RWPE2 (cell line): ENCODE measurements at places on chromosomes 2 and 18.

GRCh38 chr2:12363569-12363968 lies 353.2 kb upstream of the TRIB2 start:
- no peak for DNase-seq

DNA sequence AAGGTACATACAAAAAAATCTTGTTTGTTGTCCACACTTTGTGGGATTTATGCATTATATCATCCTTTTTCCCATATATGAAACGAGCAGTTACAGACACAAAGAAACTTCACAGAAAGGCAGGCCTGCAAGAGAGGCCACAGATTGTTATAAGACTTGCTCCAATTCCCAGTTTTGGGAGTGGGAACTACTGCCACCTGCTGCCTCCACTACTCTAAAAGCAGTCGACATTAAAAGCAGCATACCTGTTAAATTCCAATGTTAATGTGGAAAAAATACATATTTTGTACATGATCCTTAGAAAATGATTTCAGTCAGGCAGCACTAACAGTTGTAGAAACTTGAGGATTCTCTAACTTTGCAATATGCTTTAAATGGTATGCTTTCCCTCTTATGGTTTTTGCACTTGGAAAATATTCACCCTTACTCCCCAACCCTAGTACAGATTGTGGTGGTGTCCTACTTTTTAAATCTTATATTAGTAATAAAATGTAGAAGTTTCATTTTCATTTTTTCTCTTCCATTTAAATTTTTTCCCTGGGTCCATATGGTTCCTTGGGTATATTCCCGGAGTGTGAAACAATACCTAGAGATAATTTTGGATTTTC lies 37.9 kb downstream of the SLC38A11 start:
- no peak for DNase-seq

DNA sequence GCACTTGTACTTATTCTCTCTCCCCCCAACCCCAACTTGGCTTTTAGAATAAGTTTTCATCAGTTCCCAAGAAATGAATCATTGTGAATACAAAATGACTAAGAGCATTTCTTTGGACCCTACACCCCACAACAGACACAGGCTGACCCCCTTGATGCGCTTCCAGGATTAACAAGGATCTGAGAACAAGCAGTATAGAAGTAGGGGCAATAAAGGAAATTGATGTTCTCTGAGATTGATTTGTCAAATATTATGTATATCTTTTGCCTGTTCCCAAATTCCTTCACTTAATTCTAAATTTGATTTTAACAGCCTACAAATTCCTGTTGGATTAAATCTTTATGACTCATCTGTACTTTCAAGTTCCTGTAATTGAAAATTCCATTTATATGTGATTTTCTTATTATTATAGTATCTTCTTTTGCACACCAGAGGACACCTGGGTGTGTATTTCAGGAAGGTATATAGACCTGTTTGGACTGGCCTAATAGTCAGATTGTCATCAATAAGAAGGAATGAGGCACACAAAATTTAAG lies 10.2 kb upstream of the PTPN4 start:
- DNase-seq, result no peak

DNA sequence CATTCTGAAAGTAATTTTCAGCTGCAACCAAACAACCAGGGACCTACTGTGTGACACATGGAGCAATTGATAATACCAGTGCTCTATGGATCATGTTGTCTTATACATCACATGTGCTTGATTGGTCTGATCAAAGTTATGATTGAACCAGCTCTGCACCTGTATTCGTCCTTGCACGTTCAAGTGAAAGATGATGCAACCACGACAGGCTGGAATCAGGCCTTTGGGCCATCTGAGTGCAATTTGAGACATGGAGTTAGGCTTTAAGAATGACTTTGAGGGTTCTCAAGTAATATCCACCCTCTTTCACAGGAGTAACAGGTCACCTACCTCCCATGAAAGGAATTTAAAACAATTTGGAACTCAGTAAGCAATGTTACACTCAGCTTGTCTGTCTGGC lies 165.2 kb downstream of the SLC8A1 start:
- DNase-seq, result no peak

GRCh38 chr2:25165992-25166875 lies 2.1 kb downstream of the POMC start:
- no peak for DNase-seq

DNA sequence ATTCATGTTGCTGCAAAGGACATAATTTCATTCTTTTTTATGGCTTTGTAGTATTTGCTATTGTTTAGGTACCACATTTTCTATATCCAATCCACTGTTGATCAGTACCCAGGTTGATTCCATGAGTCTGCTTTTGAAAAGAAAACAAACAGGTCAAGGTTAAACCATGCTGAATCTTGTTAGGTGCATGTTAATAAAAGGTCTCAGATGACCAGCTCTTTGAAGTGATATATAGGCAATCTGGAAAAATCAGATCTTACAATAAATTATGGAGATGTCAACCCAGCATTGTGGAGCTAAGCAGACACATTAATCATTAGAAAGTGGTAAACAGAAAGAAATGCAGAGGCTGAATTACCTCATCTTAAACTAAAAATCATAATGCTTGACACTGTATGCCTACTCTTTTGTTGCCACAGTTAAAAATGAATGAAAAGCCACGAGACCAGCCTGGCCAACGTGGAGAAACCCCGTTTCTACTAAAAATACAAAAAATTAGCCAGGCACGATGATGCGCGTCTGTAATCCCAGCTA lies 246.0 kb downstream of the CTNNA2 start:
- no peak for DNase-seq

DNA sequence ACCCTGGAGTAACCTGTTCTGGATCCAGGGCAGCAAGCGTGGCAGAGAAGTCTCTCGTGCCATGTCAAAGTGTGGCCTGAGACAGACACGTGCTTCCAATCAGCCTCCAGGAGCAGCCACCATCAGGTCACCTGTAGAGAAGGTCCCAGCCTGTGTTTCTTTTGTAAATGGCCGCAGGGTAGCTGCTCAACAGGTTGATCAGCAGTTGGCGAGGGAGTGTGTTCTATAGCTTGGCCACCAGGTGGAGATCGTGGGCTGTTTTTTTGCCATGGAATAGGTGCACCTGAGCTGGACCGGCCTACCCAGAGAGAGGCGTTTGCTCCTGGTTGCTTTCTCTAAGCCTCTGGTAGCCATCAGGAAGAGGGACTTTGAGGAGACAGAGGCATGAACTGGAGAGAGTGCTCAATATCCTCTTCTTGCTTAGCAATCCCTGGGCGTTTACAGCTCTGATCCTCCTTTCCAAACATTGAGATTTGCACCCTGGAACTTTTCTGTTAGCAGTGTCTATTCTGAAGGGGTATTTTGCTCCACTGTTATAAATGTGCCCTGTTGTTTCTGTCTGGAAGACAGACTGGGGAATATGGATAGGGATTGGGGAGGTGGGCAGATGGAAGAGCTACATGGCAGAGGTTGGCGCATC lies 34.2 kb upstream of the EN1 start:
- DNase-seq, result no peak

GRCh38 chr2:174259981-174260380 lies 11.6 kb upstream of the OLA1 start:
- no peak for DNase-seq

DNA sequence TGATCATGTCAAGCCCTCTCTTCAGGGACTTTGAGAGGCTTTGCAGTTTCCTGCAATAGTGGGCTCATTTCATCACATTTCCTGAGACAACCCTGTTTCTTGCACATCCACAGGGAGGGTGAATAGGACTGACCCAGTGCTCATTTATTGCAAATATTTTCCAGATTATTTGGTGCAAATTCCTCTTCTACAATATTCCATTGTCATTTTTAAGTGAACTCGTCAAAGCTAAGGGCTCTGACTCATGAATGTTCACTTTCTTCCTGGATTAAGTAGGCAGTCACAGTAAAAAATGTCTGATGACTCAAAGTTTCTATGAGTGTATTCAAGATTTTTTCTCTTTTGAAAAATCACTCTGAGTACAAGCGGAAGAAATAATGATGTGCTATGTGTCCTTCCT lies 225.5 kb upstream of the GALNT5 start:
- no peak for DNase-seq

GRCh38 chr2:36568516-36569246 lies 29.3 kb downstream of the FEZ2 start:
- DNase-seq, result no peak

DNA sequence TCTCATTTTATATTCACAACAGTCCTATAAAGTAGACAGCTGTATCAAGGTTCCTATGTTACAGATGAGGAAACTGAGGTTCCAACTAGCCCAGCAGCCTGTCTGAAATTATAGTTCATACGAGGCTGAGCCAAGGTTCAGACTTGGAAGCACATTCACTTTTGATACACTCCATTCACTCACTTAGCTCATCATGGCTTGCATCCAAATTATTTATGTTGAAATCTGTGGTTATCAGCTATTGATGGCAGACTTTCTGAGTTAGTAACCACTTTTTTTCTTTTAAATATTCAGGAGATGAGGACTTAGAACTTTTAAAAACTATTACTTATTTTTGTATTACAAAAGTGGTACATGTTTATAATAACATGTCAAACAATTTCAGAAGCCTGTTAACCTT lies 188.2 kb downstream of the MTX2 start:
- DNase-seq, result no peak

GRCh38 chr2:12549641-12550040 lies 167.1 kb upstream of the TRIB2 start:
- no peak for DNase-seq

DNA sequence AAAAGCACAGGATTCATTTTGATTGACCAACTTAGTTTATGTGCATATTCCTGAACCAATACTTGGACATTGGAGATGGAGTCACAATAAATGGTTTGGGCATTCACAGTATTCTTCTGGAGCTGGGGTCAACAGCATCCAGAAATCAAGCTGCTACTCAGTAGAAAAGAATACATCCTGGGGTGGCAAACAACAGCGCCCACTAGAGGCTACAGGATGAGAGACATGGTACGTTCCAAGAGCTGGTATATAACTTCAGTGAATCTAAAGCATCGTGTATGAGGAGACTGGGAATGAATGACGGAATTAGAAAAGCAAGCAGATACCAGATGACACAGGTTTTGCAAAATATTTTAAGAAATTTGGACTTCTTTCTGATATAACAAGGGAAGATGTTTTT lies 142.9 kb upstream of the FIGN start:
- DNase-seq, result no peak
